Hepatocyte (in vitro differentiated cells): ENCODE measurements at places on chromosomes 11 and 22.

- no peak for DNase-seq
These were observed 378.4 kb upstream of the PITPNB start for GRCh38 chr22:28297504-28297903.

- no peak for DNase-seq
These were observed 26.9 kb downstream of the TP53I11 start for GRCh38 chr11:44923806-44924205.

GRCh38 chr11:11451501-11452005, 98.5 kb upstream of the CSNK2A3 start:
- DNase-seq, result no peak

DNA sequence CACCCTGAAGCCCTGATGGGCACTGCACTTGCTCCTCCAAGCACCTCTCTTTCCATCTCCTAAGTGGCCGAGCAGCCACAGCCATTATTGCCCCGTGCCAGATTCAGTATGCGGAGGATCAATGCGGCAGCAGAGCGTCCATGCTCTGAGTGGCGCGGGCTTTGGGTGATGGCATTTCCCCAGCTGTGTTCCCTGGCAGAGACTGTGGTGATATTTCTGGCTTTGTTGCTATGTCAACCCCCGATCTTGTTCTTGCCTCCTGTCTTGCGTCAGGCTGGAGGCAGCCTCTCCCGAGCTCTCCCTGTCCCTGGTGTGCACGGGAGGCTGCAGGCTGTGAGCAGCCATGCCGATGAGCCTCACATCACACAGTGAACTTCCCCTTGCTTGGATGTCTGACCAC, 1018.6 kb downstream of the TBC1D22A start:
- no peak for DNase-seq

DNA sequence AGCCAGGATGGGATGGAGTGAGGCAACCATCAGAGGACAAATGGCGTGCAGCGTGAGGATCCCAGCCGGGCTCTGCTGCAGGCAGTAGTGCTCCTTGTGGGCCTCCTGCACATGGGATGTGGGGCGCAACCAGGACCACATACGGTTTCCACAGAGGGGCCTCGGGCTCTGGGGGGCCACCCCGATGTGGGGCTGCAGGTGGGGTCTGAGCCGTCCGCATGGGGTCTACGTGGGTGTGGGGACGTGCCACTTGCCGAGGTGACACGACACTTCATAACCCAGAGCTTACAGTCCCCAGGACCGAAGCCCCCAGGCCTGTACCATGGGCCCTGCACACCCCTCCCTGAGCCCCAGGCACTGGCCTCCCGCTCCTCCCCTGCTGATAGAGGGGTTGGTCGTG, 10.8 kb downstream of the TTLL8 start:
- no peak for DNase-seq

DNA sequence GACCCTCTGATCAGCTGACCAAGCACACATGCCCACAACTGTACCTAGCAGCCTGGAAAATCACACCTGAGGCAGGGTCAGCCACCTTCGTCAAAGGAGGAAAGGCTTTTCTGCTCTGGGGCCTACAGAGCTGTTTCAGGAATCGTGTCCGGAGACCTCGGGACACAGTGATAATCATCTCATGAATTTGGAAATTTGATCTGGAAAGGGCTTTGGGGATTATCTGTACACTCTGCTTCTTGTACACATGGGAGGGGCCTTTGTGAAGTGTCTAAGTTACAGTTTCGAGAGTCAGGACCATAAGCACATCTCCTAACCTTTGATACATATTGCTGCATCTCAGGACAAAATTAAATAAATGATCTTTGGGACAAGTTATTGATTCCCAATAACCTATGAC, 1421.2 kb upstream of the TENM4 start:
- no peak for DNase-seq

DNA sequence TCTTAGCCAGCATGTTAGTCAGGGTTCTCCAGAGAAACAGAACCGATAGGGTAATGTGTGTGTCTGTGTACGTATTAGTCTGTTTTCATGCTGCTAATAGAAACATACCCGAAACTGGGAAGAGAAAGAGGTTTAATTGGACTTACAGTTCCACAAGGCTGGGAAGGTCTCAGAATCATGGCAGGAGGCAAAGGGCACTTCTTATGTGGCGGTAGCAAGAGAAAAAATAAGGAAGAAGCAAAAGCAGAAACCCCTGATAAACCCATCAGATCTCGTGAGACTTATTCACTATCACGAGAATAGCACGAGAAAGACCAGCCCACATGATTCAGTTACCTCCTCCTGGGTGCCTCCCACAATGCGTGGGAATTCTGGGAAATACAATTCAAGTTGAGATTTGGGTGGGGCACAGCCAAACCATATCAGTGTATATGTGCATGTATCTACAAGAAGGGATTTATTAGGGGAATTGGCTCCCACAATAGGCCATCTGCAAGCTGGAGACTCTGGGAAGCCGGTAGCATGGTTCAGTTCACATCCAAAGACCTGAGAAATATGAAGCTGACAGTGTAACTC, 173.7 kb upstream of the NECTIN1 start:
- DNase-seq, result no peak

GRCh38 chr22:25970374-25970911, 198.8 kb upstream of the SEZ6L start:
- DNase-seq, result peak; percentile 8

DNA sequence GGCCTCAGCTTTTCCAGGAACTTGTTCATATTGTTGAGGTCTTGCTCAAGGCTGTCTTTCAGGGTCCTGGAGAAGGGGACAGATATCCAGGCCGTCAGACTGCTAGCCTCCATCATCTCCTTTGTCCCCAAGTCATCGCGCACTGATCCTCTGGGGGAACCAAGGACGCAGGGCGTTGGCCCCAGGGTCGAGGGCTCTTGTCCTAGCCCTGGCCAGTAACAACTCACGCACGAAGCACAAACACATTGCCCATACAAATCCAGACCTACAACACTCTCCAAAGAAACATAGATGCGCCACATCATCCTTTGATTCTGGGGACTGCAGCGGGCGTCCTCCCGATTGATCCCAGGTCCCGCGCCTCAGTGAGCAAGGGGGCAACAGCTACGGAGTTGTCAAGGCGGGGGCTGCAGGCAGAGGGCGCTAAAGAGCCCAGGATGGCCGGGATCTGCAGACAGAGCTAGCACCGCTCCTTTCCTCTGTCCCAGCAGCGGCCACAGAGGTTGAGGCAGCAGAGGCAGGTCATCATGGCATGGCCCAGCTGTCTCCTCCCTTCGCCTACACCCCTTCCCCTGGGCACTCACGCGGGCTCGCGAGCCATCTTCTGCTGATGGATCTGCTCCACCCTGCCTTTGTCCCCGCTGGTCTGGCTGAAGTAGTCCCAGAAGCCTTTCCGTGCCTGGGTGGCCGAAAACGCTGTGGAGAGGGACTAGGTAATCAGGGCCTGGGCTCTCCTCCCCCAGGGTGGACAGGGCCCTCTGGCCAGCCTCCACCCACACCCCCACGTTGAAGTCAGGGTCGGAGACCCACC, 472 bp downstream of the APOA5 start:
- peak; percentile 86 for DNase-seq

GRCh38 chr11:46826310-46827044, 19.6 kb downstream of the CKAP5 start:
- DNase-seq, result peak; percentile 91

DNA sequence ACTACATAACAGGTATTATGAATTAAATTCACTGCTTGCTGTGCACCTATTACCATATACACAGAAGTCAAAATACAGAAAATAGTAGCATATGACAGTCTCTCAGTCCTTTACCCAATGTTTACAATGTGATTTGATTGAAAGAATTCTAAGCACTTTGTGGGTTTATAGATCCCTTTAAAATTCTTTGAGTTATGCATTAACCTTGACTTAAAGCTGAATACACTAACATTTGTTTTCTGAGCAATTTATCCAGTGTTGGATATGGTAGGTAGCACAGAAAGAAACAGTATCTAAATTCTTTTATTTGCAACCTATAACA, 230.8 kb upstream of the DDI1 start:
- no peak for DNase-seq

- no peak for DNase-seq
These were observed 98.5 kb downstream of the DBX1 start for GRCh38 chr11:20061776-20062175.

- DNase-seq, result peak; percentile 61
These were observed 5.1 kb upstream of the SMARCB1 start for GRCh38 chr22:23781511-23782183.

GRCh38 chr11:58772329-58773285, 40.9 kb upstream of the GLYAT start:
- DNase-seq, result no peak

DNA sequence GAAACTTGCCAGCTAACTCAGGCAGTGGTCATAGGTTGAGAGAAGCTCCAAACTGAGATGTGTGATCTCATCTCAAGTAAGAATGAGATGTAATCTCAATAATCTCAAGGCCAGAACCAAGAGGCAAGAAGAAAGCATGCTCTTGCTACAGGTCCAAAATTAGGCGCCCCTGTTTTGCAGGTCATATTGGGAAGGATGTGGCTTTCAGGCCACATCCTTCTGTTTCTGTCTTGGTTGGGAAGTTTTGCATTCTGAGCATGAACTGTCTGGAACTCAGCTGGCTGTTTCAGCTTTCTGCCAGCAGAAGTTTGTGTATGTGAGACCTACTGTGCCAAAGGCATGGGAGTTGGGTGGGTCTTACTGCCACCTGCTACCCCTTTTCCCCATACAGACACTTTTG, 67.5 kb upstream of the MS4A8 start:
- no peak for DNase-seq
